COR-L47 (cell line): ENCODE measurements at places on chromosomes 2 and 18.

GRCh38 chr2:27115519-27115918 lies 3.4 kb downstream of the CGREF1 start:
- no peak for DNase-seq

- no peak for DNase-seq
Observed at GRCh38 chr18:42018831-42019230, 63.8 kb downstream of the PIK3C3 start.

DNA sequence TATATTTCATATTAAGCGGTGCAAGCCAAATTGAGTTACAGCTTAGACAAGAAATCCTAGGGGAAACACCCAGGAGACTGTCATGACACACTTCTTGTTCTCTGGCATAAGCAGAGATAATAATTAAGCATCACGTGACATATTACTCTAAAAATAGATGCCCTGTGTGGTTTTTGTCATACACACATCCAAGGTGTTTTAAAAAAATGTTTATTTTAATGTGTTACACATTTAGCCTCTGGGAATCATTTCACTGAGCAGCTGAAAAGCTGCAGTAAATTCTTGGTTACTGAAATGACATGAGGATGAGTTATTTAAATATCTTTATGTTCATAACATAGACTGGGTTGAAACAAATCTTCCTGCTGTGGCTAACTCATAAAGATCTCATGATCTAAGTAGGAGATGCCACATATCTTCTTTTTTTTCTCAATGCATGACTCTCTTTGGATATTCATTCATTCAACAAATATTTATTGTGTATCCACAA lies 38.0 kb upstream of the ERMN start:
- no peak for DNase-seq

DNA sequence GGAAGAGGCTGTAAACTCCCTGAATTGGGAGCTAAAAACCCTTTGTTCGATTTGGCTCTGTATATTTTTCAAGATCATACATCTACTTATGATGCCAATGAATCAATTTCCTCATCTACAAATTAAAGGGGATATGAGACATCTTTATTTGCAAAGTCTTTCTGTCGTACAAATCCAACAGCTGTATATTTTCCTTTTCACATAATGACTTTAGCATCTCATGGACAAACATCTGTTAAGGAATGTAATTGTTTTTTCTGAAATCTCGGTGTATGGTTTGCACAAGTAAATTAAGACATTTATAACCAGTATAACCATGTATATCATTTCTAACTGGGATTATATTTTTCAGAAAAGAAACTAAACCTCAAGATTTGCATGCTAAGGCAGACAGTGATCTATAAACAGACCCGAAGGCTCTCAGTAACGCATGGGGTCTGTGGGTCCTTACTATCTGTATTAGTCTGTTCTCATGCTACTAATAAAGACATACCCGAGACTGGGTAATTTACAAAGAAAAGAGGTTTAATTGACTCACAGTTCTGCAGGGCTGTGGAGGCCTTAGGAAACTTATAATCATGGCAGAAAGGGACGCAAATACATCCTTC lies 130.8 kb downstream of the SLC8A1 start:
- no peak for DNase-seq

GRCh38 chr2:98452396-98453027 lies 7.9 kb downstream of the INPP4A start:
- no peak for DNase-seq

GRCh38 chr2:209638346-209638745 lies 133.3 kb upstream of the UNC80 start:
- no peak for DNase-seq

DNA sequence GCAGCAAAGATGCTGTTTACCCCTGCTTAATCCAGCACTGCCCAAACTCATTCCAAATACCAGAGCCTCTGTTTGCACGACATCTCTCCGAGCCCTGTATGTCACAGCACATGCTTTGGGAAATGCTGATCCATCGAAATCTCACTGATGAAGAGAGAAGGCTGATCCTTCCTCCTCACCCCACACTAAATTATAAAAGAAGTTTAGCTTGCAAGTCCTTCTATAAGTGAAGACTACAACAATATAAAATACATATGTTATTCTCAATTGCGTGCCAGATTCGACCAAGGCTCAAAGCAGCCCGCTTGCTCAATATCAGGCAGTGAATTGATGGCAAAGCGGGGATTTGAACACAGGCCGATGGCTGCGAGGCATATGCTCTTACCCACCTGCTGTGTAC lies 30.7 kb upstream of the SLC35F6 start:
- no peak for DNase-seq

DNA sequence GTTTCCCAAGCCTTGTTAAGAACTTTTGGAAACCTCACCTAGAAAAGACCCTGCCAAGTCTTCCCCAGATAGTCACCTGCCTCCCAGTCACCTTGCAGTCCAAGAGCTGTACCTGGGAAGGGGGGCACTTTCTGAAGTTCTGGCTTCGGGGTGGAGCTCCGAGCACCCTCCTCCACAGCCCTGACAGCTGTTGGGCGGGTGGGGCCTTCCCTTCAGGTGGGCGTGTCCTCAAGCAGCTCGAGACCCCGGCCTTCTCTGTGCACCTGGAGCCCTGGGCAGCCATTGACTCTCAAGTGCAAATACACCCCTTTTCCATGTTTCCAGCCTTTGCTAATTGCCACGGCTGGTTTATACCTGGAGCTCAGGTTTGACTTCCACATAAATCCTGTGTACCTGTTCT lies 37.0 kb upstream of the IGFBP5 start:
- peak; percentile 18 for DNase-seq

- DNase-seq = no peak
Observed at GRCh38 chr2:53209679-53210458, 557.7 kb upstream of the CHAC2 start.

- no peak for DNase-seq
Observed at GRCh38 chr2:104412384-104412783, 441.5 kb upstream of the POU3F3 start.

- DNase-seq = no peak
Observed at GRCh38 chr2:148044322-148044721, 23.4 kb downstream of the MBD5 start.

- DNase-seq = no peak
Observed at GRCh38 chr2:29950481-29950880, 29.1 kb upstream of the ALK start.

GRCh38 chr2:66872081-66872985 lies 437.4 kb downstream of the MEIS1 start:
- no peak for DNase-seq

- DNase-seq = no peak
Observed at GRCh38 chr2:212672186-212672585, 133.6 kb upstream of the ERBB4 start.

DNA sequence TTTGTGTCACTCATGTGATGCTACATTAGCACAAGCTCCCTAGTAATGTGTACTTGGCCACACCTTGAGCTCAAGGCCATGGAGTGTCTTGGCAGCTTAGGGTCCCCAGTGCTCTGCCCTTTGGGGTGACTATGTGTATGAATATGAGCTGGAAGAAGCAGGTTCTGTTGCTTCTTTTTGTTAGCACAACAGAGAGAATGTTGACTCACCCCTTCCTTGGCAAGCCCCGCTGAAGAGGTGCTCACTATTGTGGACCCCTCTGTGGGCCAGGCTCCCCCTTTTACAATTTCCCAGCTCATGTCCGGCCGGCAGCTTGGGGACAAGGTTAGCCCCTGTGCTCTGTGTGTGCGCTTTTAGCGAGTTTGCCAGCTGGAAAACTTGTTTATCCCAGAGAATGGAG lies 48.1 kb downstream of the DGKD start:
- DNase-seq = no peak

GRCh38 chr2:152920846-152921245 lies 202.4 kb downstream of the ARL6IP6 start:
- DNase-seq = no peak

DNA sequence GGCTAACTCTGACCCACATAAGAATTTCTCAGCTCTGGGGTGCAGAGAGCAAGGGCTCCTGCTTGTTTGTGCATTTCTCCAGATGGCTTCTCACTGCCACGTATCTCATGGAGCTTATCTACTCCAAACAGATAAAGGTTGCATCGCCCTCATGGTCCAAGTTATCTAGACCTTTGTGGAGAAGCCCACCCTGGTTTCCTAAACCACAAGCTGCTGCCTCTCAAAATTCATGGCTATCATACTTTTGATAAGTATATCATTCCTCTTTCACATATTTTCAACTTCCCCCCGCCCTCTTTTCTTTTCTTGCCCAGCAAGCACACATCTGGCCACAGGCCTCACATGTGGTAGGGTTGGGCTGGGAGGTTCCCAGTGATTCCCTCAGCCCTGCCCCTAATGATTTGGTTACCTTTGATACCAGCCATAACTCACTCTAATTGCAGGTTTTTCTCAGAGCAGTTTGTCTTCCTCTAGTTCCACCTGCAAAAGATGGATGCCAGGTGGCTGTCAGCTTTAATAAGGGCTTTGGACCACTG lies 146.0 kb downstream of the RHBDD1 start:
- no peak for DNase-seq

DNA sequence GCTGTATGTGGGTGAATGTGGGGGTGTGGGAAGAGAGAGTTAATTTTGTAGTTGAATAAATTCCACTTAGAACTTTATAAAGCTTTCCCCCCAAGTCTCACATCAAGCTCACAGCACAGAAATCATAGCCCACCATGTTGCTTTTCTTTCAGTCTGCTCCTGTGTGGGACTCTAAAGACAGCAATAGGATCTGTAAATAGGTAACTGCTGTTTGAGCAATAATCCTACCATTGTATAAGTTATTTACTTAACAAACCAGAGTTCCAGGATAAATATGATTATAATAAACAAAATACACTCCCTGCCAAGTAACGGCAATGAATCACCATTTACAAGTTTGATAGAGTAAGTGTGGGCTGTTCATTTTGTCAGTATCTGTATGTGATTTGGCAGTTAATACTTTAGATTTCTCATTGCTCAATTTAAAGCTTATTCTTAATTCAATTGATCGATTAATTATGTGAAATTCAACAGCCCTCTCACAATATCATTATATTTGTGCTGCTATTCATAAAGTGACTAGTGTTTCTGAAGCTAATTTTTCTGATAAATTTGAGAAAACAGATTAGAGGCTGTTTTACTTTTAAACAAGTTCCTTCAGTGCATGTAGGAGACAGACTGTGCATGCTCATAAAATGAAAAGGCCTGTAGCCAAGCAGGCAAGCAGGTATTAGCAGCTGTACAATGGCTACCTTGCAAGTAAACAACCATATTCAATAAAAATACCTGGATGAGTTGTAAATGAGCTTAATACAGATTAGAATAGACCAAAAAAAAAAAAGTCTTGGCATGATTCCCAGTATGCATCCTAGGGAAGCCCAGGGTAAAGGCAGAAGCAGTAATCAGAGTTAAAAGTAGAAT lies 142.7 kb downstream of the PDE11A start:
- peak; percentile 50 for DNase-seq

DNA sequence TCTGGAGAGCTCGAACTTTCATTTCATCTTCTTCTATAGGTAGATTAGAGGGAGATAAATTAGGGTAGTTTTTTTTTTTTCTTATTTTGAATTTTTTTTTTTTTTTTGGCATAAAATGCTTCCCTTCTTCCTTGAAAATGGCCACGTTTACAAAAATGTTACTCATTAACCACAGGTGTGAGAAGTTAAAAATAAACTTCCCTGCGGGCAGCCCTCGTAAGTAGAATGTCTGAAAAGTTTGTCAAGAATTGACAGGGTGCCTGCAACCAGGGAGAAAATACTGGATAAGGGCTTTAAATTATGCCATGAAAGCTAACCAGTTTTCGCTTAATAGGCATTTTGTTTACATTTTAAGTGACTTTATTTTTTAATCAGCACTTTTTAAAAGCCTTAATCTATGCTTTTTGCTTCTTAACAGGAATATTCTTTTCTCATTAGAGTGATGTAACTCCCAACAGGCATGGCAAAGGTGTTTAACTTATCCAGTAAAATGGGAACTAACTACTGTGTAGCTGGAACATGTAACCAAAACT lies 4.2 kb upstream of the FN1 start:
- DNase-seq = no peak

- no peak for DNase-seq
Observed at GRCh38 chr2:27901234-27901633, 10.7 kb downstream of the BABAM2 start.

- no peak for DNase-seq
Observed at GRCh38 chr2:82740527-82740926, 1718.6 kb downstream of the SUCLG1 start.

GRCh38 chr2:127103243-127104165 lies 3.5 kb downstream of the BIN1 start:
- DNase-seq = no peak

GRCh38 chr2:131835621-131836091 lies 308.0 kb downstream of the CCDC74A start:
- DNase-seq = no peak

DNA sequence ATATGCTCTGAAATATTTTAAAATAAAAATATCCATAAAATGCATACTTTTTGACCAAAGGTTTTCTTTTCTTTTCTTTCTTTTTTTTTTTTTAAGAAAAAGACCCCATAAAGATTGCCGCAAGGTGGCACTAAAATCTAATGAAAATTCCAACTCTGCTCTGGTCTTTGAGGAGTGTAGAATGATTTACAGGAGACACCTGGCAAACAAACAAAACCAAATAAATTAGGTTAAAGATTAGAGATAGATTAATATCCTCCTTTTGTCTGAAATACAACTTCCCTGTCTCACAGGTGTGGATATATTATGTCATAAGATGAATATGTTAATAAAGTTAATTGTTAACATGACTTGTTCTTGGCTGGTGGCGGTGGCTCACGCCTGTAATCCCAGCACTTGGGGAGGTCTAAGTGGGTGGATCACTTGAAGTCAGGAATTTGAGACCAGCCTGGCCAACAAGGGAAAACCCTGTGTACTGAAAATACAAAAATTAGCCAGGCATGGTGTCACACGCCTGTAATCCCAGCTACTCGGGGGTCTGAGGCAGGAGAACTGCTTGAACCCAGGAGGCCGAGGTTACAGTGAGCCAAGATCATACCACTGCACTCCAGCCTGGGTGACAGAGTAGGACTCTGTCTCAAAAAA lies 3.5 kb upstream of the RHOB start:
- peak; percentile 12 for DNase-seq

DNA sequence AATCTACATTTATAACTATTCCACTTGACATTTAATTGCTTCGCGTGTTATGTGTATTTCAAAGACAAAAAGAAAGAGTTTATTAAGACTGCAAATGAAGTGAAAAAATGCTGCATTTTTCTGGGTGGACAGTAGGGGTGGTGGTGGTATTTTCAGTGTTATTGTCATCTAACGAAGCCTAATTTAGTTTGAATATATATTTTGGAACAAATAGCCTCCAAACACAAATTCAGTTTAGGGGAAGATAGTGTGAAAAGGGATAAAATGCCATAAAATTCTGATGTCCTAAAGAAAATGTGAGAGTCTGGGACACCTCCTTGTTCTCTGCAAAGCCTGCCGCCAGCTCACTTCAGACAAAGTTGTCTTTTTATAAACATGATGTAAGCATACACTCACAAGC lies 425.1 kb downstream of the NRXN1 start:
- DNase-seq = no peak

GRCh38 chr2:234048049-234048448 lies 2.5 kb upstream of the SPP2 start:
- DNase-seq = no peak
